Stimulated activated CD8-positive, alpha-beta memory T cell treated with anti-CD3 and anti-CD28 coated beads, Interleukin-15, amount 100 ng/mL, for 4 hours (primary cell): ENCODE measurements at places on chromosomes 3 and 15.

DNA sequence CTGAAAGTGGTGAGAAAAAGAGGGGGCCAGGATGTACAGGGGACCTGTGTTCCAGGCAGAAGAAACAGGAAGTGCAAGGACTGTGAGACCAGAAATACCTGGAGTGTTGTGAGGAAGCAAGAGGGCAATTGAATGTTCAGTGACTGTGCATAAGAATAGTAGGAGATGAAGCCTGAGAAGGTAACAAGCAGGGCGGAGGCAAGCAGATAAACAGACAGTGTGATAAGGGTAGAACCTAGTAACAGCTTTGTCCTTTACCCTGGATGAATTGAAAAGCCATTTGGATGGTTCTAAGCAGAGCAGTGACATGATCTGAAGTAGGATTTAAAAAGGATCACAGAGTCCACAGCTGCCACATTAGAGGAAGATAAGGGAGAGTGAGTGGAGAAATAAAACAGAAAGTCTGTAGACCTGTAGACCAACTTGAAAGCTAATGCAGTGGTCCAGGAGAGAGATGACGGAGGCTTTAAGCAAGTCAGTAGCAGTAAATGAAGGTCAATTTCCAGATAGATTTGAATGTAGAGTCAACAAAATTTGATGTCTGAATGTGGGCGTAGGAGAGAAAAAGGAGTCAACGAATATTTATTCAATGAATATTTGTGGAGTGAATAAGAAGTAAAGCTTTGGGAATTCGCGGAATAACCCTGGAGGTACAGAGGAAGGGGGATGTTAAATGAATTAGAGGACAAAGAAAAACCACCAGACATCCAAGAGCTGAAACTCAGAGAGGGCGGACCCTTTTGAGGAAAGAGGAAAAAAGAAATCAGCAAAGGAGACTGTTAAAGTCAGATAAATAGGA, 4.2 kb upstream of the PLOD2 start:
- no peak for DNase-seq

- DNase-seq: no peak
These were observed 100.1 kb downstream of the VGLL3 start for GRCh38 chr3:86890741-86891396.

GRCh38 chr3:94150113-94150512, 87.3 kb downstream of the NSUN3 start:
- no peak for DNase-seq

DNA sequence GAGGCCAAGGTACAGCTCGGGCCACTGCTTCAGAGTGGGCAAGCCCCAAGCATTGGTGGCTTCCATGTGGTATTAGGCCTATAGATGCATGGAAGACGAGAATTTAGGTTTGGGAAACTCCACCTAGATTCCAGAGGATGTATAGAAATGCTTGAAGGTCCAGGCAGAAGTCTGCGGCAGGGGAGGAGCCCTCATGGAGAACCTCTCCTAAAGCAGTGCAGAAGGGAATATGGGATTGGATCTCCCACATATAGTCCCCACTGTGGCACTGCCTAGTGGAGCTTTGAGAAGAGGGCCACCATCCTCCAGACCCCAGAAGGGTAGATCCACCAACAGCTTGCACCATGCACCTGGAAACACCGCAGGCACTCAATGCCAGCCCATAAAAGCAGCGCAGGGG, 48.1 kb upstream of the XXYLT1 start:
- DNase-seq: no peak

- DNase-seq: no peak
These were observed 203.1 kb downstream of the KCNAB1 start for GRCh38 chr3:156323466-156323865.

GRCh38 chr3:194612221-194612620, 21.0 kb downstream of the TMEM44 start:
- no peak for DNase-seq

GRCh38 chr3:139534992-139535879, 4.3 kb downstream of the RBP1 start:
- no peak for DNase-seq

DNA sequence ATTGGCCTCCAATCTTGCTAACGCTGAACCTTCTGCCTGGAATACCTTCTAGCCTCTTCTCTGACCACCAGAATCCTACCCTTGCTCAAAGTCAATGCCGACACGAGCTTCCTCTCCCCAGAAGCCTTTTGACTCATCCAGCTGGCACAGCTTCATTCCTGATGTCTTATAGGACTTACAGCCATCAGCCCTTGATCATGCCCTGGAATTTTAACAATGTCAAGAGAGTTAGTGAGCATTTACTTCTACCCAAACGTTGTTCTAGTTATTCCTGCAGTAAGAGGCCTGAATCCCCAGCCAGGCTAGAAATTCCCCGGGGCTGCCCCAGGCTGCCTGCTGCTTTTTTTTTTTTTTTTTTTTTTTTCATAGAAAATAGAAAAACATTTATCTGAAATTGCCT, 3.9 kb downstream of the CYP1A2 start:
- DNase-seq: no peak

DNA sequence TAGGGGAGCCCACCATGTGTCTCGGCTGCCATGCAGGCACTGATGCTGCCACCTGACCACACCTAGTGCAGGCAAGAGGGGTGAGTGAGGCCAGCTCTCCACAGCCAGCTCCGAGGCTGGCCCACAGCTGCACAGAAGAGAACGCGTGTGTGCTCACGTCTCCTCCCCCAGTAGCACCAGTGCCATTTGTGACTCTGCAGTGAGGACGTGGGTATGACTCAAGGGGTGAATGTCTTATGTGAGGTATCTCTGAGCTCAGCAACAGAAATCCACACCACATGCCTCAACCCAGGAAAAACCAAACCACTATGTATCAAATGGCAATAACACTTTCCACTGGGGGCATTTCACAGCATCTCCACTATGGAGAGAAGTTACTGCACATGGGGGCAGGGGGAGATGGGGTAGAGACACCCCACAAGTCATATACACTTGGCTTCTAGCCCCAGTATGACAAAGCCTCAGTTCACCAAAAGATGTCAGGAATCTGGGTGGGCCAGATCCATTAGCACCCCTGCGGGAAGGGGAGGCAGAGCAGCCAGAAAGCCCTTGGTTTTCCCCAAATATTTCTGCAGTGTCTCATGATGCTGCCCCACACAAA, 87.6 kb downstream of the LRIG1 start:
- no peak for DNase-seq

DNA sequence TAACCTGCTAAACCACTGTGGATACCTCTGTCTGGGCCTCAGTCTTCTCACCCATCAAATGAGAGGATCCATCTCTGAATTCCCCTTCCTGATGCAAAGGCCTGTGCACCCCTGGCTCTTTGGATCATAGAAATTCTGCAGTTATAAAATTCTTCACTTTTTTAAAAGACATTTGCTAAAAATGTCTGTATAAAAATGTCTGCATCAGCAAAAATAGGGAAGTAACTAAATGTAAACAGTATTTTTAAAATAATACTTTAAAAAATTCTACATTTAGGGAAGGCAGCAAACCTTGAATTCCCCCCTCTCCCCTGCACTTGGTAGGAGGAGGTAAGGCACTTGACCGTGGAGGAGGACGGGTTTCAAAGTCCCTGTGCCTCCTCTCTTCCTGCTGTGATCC, 25.6 kb upstream of the TRIM59 start:
- no peak for DNase-seq

DNA sequence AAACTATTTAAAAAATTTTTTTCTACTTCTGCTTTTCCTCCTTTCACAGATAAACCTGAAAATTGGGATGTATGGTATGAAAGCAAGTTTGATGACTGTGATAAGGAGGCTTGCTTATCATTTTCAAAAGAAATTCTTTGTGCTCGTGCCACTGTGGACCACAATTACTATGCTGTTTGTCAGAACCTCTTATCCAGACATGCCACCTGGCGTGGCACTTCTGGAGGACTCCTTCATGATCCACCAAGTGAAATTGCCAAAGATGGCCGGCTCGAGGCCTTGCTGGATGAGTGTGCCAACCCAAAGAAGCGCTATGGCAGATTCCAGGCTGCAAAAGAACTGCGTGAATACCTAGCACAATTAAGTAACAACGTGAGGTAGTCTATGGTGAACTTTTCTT, 17.8 kb downstream of the DIPK2A start:
- DNase-seq: no peak

- no peak for DNase-seq
These were observed 46.7 kb upstream of the CCDC50 start for GRCh38 chr3:191282251-191283185.

DNA sequence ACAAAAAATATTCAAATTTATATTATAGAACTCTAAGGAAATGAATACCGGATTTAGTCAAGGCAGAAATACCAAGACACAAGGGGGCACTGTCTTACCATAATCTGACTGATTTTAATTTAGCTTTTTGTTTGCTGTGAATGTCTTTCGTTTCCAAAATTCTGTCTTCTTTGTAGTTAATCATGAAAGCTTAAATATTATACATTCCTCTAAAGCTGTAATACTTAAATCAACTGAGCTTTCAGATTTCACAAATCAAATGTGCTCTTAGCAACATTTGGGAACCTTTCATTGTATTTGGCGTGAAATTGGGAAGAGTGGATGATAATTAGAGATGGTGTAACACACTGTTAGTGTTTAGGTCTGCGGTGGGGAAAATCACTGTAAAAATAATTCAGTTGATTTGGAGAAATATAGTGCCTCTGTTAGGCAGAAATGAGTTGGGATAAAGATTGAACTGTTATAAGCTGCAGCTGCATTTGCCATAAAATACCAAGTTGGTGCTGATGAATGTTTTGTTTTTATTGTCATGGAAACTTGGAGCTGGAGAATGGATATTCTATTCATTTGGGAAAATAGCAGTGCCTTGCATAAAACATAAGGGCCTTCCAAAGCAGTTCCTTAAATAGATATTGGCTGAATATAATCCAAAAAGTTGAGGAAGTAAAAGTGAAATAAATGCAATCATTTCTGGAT, 228.2 kb downstream of the TCF12 start:
- DNase-seq: no peak

- DNase-seq: no peak
These were observed 27.4 kb downstream of the ZXDC start for GRCh38 chr3:126448136-126448892.

DNA sequence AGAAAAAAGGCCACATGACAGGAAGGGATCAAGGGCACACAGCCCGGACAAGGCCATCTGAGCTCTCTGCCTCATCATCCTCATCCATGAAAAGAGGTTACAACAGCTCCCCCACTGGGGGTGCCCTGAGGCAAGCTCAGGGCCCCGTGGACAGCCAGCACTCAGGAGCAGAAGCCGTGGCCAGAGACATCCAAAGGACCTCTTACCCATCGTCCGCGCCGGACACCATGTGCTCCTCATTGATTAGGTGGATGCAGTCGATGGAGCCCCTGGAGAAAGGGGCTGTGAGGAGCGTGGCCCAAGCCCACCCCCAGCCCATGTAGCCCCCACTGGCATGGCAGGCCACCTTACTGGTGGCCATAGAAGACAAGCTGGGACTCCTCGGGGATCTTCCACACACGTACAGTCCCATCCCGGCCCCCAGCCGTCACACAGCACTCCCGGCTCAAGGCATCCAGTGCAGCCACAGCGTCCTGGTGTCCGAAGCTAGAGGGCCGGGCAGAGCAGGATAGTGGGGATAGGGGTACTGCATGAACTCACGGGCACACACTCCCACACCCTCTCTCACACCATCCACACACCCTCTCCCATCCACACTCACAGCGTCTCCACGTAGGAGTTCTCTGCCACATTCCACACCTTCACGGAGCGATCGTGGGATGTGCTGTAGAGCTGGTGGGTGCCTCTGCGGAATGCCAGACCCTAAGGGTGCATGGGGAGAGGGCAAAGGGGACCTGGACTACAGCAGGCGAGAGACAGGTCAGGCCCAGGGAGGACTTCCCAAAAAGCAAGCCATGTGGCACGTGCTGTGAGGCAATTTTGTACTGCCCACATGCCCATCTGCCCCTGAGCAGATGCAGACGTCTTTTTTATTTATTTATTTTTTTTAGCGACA, 6.5 kb downstream of the RRP9 start:
- no peak for DNase-seq

DNA sequence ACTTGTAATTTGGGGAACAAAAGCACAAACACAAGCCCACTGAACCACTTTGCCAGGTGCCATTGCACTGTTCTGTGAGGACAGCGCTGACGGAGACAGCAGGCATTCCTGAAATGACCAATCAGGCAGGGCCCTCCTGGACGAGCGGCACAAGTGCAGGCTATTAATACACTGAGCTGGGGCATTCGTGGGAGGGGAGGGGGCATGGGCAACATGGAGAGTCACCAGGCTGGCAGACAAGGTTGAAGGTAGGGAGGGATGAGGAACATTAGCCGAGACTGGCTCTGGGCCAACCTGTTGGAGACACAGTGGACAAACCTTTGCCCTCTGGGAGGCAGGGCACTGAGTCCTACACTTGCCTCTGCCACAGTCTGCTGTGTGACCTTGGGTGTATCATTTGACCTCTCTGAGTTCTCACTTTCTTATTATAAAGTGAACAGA, 45.6 kb downstream of the NOX5 start:
- DNase-seq: no peak

DNA sequence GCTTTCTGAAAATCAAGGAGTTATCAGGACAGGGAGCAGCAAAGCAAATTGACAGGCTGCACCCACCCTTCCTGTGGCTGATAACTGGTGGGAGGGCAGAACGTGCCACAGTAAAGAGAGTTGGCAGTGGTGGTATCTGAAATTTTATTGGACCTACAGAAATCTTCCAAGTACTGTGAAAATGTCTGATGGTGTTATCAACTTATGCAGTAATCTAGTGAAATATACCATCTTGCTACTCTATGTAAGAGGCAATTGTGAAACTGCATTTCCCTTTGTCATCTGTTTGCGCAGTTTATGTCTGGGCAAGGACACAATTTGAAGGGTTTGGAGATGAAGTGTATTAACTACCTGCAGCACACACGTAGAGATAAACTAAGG, 1.5 kb downstream of the PLCL2 start:
- DNase-seq: no peak
